Fibroblast of skin of right quadriceps (primary cell): ENCODE measurements at places on chromosomes 6 and 20.
A peak's percentile ranks its signal among the peaks of the same experiment; 100 is the strongest.

DNA sequence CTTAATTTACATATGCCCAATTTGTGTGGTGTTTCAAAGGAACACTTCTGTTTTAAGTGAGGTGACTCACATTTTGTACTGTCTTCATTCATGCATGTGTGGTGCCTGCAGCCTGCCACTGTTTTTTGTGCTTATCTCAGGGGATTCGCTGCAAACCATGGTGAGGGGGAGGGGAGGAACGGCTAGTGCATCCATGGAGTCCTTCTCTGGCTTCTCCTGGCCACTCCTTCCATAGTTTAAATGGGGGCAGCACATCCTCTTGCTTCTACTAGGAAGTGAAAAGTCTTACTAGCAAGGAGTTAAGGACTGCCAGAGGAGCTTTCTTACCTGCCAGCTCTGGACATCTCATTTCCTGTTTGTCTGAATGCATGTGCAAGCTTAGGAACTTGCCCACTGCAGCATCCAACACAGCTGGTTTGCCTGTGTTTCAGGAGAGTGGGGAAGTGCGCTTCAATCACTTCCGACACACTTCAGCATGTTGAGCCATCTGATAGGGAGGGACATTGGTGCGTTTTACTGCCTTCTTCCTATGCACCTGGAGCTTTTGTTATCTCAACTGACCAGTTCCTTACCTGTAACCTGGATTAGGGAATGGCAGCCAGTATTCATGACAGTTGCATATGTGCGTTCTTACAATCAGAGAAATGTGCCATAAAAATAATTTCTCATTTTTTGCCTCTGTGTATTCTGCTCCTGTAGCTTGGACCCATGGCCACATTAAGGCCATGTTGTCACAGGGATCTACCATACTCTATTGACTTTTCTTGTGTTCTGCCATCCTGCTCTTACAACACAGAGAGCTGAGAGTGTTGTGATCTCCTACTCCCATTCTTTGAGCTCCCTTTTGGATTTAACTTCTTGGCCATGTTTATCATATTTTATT, 211.3 kb downstream of the ARID1B start:
- peak; percentile 31 for DNase-seq

GRCh38 chr20:62875419-62876361, 14.1 kb upstream of the TCFL5 start:
- DNase-seq, result peak; percentile 85

DNA sequence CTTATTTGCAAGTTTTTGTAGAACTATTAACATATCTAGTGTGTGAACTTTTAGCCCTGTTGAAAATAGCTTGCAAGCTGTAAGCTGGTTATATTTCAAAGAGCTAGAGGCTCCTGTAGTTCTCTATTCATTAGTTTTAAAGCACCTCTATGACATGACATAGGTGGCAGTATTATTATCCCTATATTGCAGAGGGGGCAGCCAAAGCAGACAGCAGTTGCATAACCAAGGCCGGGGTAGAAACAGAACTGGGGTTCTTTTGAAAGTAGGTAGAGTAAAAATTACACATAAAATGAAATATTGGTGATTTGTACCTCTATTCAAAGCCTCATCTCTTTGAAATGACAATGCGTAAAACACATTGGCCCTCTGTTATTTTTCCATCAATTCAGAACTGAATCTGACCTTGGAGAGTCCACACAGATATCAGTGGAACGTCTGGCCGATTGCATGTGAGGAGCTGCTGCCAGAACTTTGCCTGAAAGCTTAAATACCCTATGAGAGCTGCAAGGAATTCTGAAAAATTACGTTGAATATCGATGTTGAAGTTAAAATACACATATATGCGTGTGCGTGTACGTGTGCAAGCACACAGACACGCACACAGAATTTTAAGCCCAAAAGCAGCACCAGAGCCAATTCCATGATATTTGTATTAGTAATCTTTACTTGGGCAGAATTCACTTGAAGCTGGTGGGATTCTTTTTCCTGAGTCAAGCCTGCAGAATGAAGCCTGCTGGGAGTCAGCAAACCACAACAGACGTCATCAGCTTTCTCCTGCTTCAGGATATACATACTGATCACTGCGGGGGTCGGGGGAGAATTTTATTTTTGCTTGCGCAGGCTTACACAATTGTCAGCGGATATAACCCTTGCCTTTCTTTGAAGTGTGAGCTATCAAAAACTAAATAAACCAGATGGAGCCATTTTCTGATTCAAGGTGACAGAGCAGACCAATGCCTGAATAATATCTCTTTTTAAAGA, 163.2 kb downstream of the PDE7B start:
- peak; percentile 100 for DNase-seq

- no peak for DNase-seq
Measured at GRCh38 chr20:57757767-57758166, 48.0 kb upstream of the PMEPA1 start.

GRCh38 chr6:169866668-169867521, 115.5 kb downstream of the ERMARD start:
- no peak for DNase-seq

DNA sequence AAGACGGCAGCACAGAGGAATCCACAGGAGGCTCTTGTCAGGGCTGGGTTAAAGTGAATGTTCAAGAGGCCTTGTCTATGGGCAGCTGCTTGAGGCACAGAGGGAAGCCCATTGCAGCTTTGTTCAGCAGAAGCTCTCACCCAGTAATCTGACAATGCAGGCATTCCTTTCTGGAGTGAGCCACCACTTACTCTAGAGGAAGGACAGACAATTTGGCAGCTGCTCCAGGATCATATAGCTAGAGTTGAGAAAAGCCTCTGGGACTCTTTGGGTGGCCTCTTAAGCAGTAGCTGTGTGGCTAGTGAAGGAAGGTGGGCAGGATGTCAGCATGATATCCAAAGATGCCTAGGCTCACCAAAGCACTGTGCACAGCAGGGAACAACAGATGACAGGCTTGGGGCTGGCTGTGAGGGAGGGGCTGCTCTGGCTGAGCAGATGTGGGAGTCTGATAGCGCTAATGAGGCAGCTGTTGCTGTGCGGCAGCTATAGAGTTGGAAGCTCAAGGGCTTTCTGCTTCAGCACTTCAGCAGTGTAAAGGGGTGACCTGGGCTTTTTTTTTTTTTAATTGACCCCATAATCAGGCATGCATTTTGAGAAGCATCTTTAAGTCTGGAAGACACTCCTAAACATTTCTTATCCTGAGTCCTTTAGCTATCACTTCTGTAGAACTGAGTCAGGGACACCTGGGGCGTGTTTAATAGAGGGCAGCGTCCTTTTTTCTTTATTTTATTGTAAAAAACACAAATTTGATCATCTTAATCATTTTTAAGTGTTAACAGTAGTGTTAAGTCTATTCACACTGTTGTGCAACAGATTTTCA, 27.2 kb downstream of the CMTR1 start:
- peak; percentile 67 for DNase-seq

DNA sequence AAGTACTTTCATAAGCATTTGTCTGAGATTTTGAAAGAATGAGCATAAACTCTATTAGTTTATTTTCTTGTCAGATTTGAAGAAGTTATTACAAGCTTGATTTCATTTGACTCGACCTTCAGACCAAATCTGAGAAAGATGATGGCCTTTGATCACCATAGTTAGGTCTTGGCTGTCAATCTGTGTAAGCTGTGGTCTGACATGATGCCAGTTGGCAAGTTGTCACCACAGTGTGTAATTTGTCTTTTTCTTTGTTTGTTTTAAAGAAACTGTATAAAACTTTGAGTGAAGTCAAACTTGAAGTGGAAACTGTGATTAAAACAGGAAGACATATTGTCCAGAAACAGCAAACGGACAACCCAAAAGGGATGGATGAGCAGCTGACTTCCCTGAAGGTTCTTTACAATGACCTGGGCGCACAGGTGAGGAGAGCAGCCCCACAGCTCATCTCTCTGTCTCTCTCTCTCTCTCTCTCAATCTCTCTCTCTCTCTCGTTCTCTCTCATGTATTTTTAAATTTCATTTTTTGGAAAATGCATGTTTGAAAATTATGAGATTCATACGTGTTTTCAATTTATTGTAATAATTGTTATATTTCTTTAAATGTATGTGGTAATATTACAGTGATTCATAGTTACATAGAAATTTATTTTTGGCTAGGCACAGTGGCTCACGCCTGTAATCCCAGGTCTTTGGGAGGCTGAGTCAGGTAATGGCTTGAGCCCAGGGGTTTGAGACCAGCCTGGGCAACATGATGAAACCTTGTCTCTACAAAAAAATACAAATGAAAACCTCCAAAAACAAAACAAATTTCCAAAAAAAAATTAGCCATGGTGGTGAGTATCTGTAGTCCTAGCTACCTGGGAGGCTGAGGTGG, 208.1 kb downstream of the UTRN start:
- peak; percentile 13 for DNase-seq

- no peak for DNase-seq
Measured at GRCh38 chr6:8383584-8383983, 51.8 kb downstream of the SLC35B3 start.

DNA sequence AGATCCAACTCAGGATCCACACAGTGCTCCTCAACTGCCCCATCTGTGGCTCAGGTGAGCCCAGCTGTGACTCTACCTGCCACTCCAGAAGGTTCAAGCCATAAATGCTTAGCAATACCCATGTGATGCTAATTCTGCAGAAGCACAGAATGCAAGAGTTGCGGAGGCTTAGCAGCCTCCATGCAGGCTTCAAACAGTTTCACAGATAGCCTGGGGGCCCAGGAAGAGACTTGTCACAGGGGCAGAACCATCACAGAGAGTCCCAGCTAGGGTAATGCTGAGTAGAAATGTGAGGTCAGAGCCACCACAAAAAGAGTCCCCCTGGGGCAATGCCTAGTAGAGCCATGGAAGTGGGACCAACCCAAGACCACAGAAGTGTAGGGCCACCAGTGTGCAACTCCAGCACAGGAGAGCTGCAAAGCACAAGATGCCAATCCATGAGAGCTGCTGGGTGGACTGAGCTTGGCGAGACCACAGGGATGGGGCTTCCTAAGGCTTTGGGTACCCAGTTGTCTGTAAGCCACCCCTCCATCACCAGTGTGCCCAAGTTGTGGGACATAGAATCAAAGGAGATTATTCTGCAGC, 283.9 kb downstream of the UBE3D start:
- DNase-seq, result no peak

GRCh38 chr6:35057449-35058357, 83.4 kb downstream of the TCP11 start:
- DNase-seq, result no peak
